ENCODE measurements at places on chromosomes 1 and 21.
A peak's percentile ranks its signal among the peaks of the same experiment; 100 is the strongest.

DNA sequence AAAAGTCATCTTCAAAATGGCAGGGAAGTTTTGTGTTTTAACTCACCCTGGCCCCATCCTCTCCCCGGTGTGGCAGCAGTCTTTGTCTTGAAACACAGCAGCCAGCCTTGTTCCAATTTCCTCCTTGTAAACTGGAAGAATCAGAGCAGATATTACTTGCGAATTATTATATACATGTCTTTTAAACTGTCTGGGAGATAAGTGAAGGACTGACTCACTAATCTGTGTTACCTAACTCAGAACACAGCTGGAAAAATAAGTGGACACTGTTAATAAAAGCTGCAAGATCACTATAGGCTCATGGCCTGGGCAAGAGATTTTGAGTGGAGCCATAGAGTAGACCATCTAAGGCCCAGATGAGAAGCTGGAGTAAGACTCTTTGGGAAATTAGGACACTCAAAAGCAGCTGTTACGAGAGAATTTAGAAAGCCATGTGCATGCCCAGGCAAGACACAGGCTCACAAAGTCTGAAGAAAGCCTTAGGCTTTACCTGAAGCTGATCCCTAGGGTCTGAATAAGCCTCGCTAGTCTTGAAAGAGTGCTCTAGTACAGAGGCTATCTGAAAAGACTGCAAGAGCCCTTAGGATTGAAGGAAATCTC lies 233.0 kb upstream of the RAB4A start:
- no peak for DNase-seq

DNA sequence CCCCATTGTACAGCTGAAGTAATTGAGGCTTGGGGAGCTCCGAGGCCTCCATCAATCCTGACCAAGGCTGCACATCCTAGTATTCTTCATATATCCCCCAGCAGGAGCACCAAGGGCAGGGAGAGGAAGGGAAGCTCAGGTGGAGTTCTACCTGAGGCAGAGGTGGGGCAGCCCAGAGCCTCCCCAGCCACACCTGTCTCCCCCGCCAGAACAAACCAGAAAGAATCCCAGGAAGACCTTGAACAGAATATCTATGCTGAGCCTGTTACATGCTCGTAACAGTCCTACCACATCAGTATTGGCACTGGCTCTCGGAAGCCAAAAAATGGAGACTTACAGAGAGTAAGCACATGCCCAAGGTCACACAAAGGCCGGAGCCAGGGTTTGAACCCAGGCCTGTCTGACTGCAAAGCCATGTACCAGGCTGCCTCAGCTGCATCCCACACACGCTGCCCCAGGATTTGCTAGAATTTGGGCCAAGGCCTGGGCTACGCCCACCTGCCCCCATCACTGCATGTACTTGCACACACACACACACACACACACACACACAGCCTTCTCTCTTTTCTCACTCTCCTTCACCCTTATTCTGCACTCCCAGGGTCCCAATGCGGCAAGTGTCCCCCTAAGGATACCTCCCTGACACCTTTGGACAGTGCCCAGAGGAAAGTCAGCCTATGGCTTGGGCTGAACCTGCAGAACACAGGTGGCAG lies 4.5 kb downstream of the E2F2 start:
- no peak for DNase-seq

GRCh38 chr1:18161690-18162089 lies 54.1 kb downstream of the IGSF21 start:
- DNase-seq, result no peak

DNA sequence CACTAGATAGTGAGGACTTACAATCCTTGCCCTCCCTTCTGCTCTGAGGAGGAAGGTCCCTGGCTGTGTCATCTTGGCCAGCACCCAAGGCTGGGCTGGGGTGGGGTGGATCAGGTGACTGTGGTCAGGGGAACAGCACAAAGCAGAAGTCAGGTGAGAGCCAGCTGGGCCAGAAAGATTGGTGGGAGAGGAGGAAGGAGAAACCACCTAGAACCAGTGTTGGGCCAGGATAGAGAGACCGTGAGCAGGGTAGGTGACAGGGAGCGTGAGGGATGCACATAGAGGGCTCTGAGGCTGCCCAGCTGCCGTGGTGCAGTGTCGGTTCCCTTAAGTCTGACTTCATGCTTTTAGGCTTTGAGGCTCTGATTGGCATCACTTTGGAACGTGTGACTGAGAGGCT lies 22.7 kb downstream of the NCF2 start:
- peak; percentile 43 for DNase-seq

- DNase-seq, result no peak
Measured at GRCh38 chr21:45104560-45104959, 30.2 kb downstream of the ADARB1 start.

DNA sequence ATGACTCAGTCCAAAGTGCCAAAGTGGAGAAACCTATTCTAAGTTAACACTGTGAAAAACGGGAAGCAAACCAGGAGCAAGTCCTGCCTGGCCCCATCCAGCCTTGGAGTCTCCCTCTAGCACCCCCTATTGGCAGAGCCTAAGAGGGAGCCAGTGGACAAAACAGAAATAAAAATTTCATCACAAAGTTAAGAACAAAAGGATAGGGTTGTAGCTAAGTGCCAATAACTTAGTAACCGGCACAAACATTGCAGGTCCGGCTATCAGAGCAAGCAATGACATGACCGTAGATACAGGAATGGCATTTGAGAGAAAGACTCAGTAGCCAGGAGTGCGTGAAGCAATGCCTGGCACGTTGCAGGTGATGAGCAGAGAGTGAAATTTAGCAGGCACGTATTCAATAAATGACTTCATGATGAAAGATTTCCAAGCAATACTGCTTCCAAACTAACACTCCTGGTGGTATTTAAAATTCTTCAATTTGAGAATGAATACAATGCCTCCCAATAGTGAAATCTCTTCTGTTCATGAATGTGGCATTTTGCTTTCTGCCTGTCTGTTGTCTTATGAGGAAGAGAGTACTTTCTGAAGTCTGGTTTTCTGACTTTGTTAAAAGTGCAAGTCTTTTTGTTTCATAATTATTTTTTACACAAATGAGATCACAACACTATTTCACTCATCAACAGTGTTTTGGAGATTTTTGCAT lies 391.0 kb downstream of the OMA1 start:
- peak; percentile 16 for DNase-seq

DNA sequence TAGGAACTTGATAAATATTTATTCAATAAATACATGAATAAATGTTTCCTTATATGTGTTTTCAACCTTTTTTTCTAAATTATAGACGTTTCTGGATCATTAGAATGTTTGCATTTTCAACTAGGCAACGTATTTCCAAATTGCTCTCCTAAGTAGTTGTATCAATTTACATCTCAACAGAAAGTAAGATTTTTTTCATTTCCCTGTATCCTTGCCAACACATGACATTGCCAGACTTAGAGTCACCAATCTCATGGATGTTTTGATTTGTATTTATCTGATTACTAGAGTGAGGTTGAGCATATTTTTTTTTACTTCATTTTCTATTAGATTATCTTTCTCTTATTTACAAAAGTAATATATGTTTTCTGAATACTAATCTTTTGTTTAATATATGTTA lies 22.2 kb upstream of the SMG7 start:
- no peak for DNase-seq

DNA sequence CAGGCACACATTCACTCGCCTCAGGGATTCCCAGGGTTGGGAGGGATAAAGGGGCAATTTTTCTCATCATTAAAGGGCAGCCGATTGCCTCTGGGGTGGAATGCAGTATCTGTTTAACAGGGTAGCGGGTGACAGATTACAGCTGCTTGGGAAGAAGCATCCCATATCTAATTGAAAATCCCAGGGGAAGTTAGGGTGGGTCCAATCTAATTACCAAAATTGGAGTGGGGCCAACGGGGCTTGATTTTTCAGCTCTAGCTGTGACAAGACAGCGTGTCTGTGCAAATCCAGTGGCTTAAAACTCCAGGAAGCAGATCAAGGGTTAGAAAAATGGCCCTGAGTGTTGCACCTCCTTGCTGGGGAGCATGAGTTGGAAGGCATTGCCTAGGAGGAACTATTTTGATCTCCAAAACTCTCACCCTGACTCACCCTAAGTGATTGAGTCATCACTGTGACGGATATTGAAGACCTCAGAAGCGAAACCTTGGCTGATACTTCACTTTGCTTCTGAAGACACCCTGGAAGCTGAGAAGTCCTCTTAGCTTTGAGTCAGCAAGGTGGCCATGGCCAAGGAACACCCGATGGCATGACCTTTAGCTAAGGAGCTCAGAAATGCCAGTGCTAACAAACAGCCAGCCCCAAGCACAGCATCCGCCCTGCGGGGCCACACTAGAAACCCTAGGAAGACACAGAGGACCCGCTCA lies 46.0 kb downstream of the GRHL3 start:
- DNase-seq, result peak; percentile 92

GRCh38 chr1:104706631-104707147 lies 957.0 kb downstream of the AMY1C start:
- peak; percentile 0 for DNase-seq

GRCh38 chr1:8398677-8399076 lies 80.8 kb downstream of the SLC45A1 start:
- no peak for DNase-seq

DNA sequence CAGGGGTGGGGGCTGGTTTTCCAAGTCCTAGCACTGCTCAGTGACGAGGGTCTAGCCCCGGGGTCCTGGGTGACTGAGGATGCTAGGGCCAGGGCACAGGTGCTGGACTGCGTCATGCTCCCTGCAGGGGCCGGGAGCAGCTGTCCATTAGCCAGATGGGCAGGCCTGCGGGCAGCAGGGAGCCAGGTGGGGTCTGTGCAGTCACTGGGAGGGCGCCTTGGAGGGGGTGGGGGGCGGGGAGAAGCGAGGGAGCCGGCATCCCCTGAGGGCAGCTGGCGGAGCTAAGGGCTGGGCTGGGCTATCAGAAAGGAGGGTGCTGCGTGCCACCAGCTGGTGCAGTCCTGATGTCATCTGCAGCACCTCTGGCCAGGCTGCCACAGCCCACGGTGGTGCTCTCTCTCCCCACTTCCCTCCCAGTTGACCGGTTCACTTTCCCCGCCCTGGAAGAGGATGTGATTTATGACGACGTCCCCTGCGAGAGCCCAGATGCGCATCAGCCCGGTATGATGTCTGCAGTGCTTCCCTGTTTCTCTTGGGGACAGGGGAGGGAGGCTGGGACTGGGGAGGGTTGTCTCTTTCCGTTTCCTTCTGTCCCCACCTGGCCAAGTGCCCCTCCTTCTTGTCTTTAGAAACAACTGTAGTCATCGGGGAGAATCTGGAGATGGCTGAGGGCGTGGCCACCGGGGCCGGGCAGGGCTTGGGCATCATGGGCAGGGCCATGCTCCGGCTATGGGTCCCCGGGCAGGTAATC lies 63.8 kb downstream of the ARHGEF10L start:
- no peak for DNase-seq

DNA sequence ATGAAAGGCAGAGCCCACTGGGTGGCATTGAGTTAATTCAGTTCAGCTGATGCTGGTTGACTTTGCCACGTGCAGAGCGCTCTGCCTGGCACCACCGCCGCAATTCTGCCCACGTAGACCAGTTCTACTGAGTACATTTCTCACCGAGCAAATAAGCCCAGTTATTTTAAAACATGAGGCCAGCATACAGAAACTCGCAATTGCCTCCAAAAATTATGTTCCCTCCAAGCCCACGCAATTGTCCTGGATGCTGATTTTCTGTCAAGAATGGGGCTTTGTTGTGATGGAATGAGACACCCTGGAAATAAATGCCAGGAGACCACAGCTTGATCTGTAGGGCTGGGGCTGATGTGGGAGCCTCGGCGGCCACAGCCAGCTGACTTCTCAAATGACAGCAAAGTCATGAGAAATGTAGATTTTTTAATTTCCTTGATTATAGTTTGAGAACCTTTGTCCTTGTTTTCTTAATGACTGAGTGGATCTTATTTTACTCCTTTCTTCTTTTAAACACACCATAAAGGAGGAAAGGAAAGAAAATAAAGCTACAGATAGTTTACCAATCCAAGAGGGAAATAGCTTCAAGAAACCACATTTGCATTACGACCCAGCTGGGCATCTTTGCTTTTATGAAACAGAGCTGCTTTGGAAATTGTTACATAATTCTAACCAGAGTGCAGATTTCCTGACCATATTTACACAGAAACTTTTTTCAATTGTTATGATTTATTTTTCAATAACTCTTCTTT lies 11.6 kb upstream of the PARP1 start:
- DNase-seq, result no peak

- no peak for DNase-seq
Measured at GRCh38 chr1:171166361-171166760, 18.7 kb upstream of the FMO2 start.

DNA sequence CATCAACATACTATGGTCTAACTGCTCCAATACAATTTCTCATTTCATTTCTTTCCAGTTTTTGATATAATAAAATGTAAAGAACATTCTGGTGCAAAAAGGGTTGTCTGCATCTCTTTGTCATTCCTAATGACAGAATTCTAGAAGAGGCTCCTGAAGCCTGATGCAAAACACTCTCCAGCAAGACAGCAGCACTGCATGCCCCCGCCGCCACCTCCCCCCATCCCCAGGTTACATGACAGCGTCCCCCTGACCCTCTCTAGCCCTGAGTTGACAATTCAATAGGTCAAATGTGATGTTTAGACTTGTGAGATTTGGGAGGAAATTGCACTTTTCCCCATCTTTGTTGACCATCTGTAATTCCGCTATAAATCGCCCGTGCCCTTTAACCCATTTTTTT lies 64.6 kb upstream of the C1orf21 start:
- no peak for DNase-seq

GRCh38 chr1:206506405-206507283 lies 687 bp upstream of the RASSF5 start:
- no peak for DNase-seq
